ENCODE measurements at places on chromosomes 4 and X. TPM values are rescaled to one million over a fixed set of nuclear protein-coding genes. Genes with fewer than 3 reads are reported as not detected.

FAM47A gene
- not detected for total RNA-seq

PAGE2B gene
- not detected for total RNA-seq

DUSP21 gene
- not detected for total RNA-seq

CFP gene
- total RNA-seq = not detected

CLCN5 gene
- 7.3 TPM for total RNA-seq

GAGE12J gene
- total RNA-seq = not detected

MAGEA2B gene
- not detected for total RNA-seq

XPNPEP2 gene
- not detected for total RNA-seq

GAGE12H gene
- total RNA-seq = not detected

SPANXC gene
- total RNA-seq = not detected

ZAR1 gene
- not detected for total RNA-seq

ZC4H2 gene
- 10.3 TPM for total RNA-seq

TIGD4 gene
- total RNA-seq = 0.25 TPM

PLK4 gene
- total RNA-seq = 16.3 TPM

HPRT1 gene
- total RNA-seq = 20.7 TPM

CENPE gene
- total RNA-seq = 19.4 TPM

CHIC1 gene
- total RNA-seq = 6.9 TPM

IRF2 gene
- 28.1 TPM for total RNA-seq

PNMA6F gene
- total RNA-seq = not detected

NPY2R gene
- not detected for total RNA-seq

WNK3 gene
- 0.15 TPM for total RNA-seq

TLL1 gene
- total RNA-seq = 2.7 TPM

COL4A5 gene
- 18.1 TPM for total RNA-seq

SSX2B gene
- total RNA-seq = not detected

MTM1 gene
- 7.8 TPM for total RNA-seq

KCTD8 gene
- 3.3 TPM for total RNA-seq

NPNT gene
- total RNA-seq = 0.59 TPM

INPP4B gene
- total RNA-seq = 4.7 TPM

USP51 gene
- 0.79 TPM for total RNA-seq

PAGE5 gene
- not detected for total RNA-seq

EXOSC9 gene
- 55.1 TPM for total RNA-seq

F9 gene
- total RNA-seq = not detected

GCNA gene
- 0.25 TPM for total RNA-seq

GNL3L gene
- 34.7 TPM for total RNA-seq

PCDH10 gene
- 0.25 TPM for total RNA-seq

GPC3 gene
- total RNA-seq = not detected

SLIT2 gene
- 2.4 TPM for total RNA-seq

PPID gene
- total RNA-seq = 34.7 TPM

SH3RF1 gene
- total RNA-seq = 13.3 TPM

Measured in mammary microvascular endothelial cell (primary cell).